Heart left ventricle (tissue), 16 donors: ENCODE measurements at places on chromosomes 12 and 14. TPM values are rescaled to one million over a fixed set of nuclear protein-coding genes. Genes with fewer than 3 reads are reported as not detected.

GRCh38 chr12:45408729-45409114, 192.8 kb downstream of the ANO6 start:
- no peaks in the 10 kb centered on the region for H3K27me3 ChIP-seq
- no peak for DNase-seq
- H3K4me1 ChIP-seq = peaks cover 36% of the 10 kb centered on the region
- peaks cover 12% of the 10 kb centered on the region for H3K36me3 ChIP-seq
- H3K4me3 ChIP-seq = no peak overlapping the region

GRCh38 chr14:30243207-30243606, 315.6 kb upstream of the PRKD1 start:
- H3K27me3 ChIP-seq = no peaks in the 10 kb centered on the region
- no peaks in the 10 kb centered on the region for H3K36me3 ChIP-seq
- H3K4me1 ChIP-seq = no peaks in the 10 kb centered on the region
- no peak overlapping the region for H3K27ac ChIP-seq
- no peak overlapping the region for H3K4me3 ChIP-seq

DNA sequence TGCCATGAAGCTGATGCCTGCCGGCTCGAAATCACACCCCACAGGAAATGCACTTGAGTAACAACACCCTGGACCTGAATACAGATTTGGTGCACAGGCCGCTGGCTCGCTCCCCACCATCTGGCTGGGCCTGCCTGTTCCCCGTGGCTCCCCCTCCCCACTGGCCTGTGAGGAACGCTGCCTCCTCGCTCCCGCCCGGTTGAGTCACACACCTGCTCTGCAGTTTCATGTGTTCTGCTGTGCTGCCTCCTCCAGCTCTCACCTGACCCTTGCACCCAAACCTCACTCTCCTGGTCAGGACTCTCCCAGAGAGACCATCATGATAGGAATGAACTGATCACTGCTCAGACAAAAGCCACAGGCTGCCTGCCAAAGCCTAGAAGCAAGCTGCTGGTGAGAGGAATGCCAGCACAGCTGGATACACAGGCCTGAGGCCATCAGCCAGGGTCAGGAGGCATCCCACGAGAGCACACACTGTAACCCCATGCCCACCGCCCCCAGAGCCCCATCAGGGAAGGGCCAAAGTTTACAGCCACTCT, 3.8 kb upstream of the SIVA1 start:
- H3K27ac ChIP-seq = no peak overlapping the region
- H3K27me3 ChIP-seq = no peaks in the 10 kb centered on the region
- no peak for DNase-seq
- peaks cover 6% of the 10 kb centered on the region for H3K4me1 ChIP-seq
- no peak overlapping the region for H3K4me3 ChIP-seq

DNA sequence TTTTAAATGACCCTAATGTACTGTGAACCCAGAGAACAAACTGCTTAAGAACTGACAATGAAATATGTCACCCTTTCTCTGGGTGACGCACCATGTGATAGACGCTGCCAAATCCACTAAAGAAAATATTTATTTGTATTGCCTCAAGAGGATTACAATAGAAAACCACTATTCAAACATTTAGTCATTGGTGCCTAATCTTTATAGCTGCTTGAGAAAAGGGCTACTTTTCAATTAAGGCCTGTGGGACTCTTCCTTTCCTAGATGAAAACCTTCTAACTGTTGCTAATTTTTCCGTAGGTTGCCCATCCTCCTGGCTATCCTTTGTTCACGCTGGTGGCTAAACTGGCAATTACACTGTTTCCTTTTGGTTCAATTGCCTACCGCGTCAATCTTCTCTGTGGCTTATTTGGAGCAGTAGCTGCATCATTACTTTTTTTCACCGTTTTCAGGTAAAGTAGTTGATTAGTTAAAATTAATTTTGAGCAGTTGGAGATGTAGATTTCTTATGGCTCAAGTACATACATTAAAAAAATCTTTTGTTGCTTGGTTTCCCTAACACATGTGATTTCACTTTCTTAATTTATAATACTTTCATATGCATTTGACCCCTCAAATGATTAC, 6.0 kb downstream of the TMEM260 start:
- no peak overlapping the region for H3K4me3 ChIP-seq
- no peak overlapping the region for H3K27ac ChIP-seq
- peaks cover 41% of the 10 kb centered on the region for H3K36me3 ChIP-seq

GRCh38 chr12:63949902-63950301, 105.4 kb downstream of the SRGAP1 start:
- no peaks in the 10 kb centered on the region for H3K36me3 ChIP-seq
- no peaks in the 10 kb centered on the region for H3K27me3 ChIP-seq
- no peak overlapping the region for H3K4me3 ChIP-seq
- DNase-seq = no peak
- H3K4me1 ChIP-seq = peaks cover 13% of the 10 kb centered on the region
- peak overlapping the region; percentile 36 for H3K27ac ChIP-seq

GRCh38 chr12:98418357-98419075, 96.9 kb upstream of the TMPO start:
- H3K27ac ChIP-seq = peak overlapping the region; percentile 26
- peak; percentile 82 for DNase-seq
- no peak overlapping the region for H3K4me3 ChIP-seq

DNA sequence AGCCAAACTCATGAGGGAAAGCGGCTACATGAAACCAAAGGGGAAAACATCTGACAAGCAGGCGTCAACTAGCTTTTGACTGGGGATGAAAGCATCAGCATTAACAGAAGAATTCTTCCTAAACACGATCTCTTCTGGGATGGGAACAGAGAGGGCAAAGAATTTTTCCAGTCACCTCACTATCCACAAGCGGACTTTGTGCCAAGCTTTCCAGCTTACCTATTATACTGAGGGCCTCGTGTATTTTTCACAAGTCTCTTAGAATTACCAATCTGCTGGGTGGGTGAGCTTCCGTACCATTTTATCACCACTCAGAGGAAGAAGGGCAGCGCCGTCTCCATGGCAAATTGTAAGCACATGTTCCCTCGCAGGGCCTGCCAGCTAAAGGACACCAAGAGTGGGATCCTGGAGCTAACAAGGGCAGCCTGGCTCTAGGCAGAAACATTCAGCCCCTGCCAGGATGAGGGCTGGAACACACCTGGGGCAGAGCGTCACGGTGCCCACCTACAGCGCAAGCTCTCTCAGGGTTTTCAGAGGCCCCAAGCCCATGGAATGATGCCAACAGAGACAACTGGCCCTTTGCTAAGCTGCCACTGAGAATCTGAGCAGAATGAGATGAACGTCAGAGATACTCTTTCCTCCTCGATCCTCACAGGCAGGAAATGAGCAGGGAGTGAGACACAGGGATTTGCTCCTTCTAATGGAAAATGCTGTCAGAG, 74.6 kb downstream of the CHGA start:
- peak overlapping the region; percentile 5 for H3K27ac ChIP-seq
- H3K4me1 ChIP-seq = peaks cover 28% of the 10 kb centered on the region
- DNase-seq = no peak
- H3K27me3 ChIP-seq = no peaks in the 10 kb centered on the region
- no peak overlapping the region for H3K4me3 ChIP-seq

DNA sequence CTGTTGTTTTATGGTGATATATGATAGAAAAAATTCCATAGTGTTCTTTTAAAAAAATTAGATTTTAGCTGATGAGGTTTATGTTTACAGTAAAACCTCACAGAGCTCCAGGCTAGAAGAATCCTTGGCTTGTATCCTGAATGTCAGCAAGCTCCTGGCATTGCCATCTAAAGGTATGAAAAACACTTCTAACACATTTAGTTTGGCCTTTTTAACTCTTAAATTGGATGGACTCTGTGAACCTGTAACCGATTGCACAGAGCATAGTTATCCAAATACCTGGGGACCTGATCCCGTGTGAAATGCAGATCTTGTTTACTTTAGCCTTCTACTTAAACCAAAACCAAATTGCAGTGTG, 241.1 kb upstream of the DCN start:
- no peak overlapping the region for H3K27ac ChIP-seq
- no peak overlapping the region for H3K4me3 ChIP-seq
- H3K27me3 ChIP-seq = no peaks in the 10 kb centered on the region
- DNase-seq = no peak
- no peaks in the 10 kb centered on the region for H3K4me1 ChIP-seq
- no peaks in the 10 kb centered on the region for H3K36me3 ChIP-seq

Gene SLIRP
- 167 TPM for total RNA-seq

Gene IL23A
- total RNA-seq = not detected
